Fibroblast of villous mesenchyme (primary cell): ENCODE measurements at places on chromosomes 5 and 9. TPM values are rescaled to one million over a fixed set of nuclear protein-coding genes. Genes with fewer than 3 reads are reported as not detected.

IRX2 gene
- total RNA-seq, result 0.32 and 3.0 TPM in 2 replicates

TCF7 gene
- under 0.01 and 0.97 TPM in 2 replicates for total RNA-seq

TEX48 gene
- not detected in 2 replicates for total RNA-seq

IFNK gene
- total RNA-seq, result not detected in 2 replicates

MSX2 gene
- 0.32 and 0.43 TPM in 2 replicates for total RNA-seq

SMIM3 gene
- 41.5 and 49.9 TPM in 2 replicates for total RNA-seq

ANKRD31 gene
- under 0.01 and 0.32 TPM in 2 replicates for total RNA-seq

NDST1 gene
- 87.2 and 89.5 TPM in 2 replicates for total RNA-seq

IPPK gene
- total RNA-seq, result 10.4 and 10.6 TPM in 2 replicates

LCN9 gene
- total RNA-seq, result not detected in 2 replicates

TAS2R1 gene
- total RNA-seq, result 0.32 and 0.43 TPM in 2 replicates

SPINK7 gene
- not detected in 2 replicates for total RNA-seq

SLC34A1 gene
- not detected in 2 replicates for total RNA-seq

SLC6A18 gene
- not detected in 2 replicates for total RNA-seq

PTGER4 gene
- 4.3 and 8.7 TPM in 2 replicates for total RNA-seq

NPR3 gene
- total RNA-seq, result 2.9 and 6.5 TPM in 2 replicates
